ENCODE measurements at places on chromosomes 3 and 15.

GRCh38 chr15:36617529-36618196 lies 38.2 kb downstream of the CDIN1 start:
- DNase-seq: no peak

DNA sequence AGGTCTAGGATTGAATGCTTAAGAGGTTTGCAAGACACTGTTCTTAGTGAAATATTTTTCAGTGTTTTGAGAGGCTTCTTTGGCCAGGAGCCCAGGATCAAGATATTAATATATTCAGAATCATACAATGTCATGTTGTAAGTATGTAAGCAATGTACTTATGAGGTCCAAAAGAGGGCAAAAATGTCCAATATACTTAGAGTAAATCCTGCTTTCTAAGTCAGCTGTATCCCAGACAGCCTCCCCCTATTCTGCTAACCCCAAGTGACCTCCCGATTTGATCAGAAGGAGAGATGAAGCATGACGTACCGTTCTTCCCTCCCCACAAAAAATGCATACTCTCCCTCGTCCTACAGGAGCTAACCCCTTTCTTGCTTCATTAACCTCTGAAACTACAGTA lies 70.9 kb downstream of the CHAC1 start:
- no peak for DNase-seq

DNA sequence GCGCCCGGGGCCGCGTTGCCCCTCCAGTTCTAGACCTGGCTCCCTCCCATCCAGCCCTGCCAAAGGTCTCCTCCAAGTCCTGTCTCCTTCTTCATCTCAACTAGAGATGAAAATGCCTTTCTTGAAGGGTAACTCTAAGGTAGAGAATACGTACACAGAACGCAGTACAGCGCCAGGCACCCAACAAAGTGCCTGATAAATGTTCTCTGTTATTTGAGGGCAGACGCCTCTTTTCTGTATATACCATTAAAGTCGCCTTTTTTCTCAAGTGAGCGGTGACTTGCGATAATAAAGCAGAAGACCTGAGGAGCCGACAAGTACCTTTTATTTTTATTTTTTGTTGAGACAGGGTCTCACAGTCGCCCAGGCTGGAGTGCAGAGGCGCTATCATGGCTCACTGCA lies 809 bp downstream of the CRTAP start:
- DNase-seq: no peak

GRCh38 chr3:190044974-190045373 lies 75.7 kb downstream of the P3H2 start:
- DNase-seq: no peak

DNA sequence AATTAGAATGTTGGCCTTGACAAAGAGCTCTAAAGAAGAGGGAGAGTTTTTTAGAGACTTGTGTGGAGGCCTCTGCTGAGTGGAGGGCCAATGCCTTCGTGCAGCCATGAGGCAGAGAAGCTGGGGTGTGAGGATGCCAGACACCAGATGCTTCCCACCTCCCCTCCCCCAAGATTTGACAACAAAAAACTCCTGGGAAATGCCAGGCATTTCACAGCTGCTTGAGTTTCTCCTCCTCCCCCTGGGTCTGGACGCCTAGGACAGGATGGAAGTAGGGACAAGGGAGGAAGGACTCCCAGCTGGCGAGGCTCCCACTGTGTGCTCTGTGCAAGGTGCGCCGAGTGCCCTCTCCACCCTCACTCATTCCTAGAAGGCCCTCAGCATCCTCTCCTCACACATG lies 20.1 kb downstream of the TGM4 start:
- DNase-seq: no peak

Data from activated CD4-positive, CD25-positive, alpha-beta regulatory T cell (primary cell).